ENCODE measurements at places on chromosomes 7 and 10.
A peak's percentile ranks its signal among the peaks of the same experiment; 100 is the strongest.

GRCh38 chr10:16992611-16993119 is 136.9 kb downstream of the CUBN start:
- DNase-seq, result no peak

GRCh38 chr10:103789771-103790201 is 65.6 kb downstream of the SH3PXD2A start:
- no peak for DNase-seq

DNA sequence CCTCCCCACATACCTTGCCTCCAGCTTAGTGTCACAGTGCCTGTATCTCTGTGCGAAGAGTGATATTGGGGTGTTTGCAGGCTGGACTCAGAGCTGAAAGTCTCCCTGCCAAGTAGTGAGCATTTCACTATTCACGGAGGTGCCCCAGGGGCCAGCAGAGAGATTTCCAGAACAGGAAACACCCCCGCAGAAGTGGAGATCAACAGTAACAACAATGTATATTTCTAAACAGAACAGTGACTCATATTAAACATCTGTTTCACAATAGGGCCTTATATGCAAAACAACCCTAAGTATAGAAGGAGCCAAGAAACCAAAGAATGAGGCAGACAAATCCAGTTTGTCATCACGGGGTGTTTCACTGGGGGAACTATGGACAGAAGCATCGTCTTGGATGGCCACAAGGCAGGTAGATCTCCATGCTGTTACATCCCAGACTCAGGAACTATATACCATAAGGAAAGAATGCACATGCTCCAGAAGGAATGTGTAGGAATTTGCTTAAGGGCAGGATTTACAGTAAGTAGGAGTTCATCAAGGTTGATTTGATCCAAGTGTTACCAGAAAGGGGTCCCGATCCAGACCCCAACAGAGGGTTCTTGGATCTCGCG is 29.3 kb upstream of the CCL24 start:
- DNase-seq, result no peak

DNA sequence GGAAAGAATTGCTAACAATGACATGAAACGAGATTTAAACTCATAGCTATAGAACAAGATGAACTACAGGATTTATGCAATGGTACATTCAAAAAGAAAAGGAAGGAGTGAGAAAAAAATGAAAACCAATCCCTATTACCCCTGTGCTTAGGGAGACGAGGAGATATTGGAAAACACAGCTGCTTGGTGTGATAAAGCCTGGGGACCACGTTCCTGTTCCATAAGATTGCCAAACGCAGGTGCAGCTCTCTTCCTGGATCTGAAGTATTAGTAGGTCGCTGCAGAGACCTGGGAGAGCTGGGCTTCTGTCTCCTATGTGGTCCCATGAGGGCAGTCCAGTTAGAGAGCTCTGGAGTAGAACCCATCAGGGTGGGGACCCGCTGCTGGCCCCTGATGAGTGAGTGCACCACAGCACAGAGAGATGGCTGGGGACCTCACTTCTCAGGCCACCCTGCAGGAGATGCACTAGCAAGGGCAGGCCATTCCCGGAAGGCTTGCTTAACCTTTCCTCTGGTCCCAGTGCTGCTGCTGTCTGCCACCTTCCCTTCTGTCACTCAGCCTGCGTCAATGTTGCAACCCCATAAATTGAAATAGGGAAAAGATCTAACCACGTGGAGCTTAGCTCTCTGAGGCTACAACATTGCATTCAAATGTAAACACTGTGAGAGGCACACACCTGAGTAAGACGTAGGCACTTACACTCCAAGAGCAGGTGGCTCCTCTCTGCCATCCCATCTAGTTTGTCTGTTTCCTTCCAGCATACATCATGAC is 57.9 kb downstream of the MTPN start:
- no peak for DNase-seq

DNA sequence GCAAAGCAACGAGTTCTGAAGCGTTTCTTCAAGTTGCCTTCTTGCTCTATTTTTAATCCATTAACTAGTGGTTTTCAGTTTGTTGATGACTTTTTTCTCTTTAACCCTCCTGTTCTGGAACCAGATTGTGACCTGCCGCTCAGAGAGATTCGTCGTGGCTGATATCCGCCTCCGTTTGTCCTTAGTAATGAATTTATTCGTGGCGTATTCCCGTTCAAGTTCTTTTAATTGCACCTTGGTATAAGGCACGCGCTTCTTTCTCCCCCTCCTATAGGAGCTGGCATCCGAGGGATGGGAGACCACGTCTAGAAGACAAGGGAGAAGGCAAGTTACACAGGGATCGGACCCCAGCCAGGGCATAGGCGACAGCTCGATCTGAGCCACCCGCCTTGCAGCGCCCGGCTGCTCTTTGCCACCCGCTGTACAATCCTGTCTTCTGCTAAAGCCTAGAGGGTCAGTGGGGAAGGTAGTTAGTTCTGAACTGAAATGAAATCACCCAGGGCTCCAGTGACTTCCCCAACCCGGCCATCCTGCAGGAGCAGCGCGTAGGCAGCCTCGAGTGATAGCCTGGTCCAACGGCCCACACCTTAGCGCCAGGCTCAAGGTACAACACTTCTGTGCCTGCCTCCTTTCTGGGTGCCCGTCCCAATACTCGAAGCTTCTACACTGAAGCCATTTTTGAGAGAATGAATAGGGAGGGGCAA is 1.6 kb downstream of the HOXA13 start:
- no peak for DNase-seq

- DNase-seq, result no peak
These were observed 21.6 kb upstream of the GTPBP4 start for GRCh38 chr10:966466-967235.

- no peak for DNase-seq
These were observed 338.5 kb downstream of the SEMA3D start for GRCh38 chr7:84848219-84848973.

- no peak for DNase-seq
These were observed 132.3 kb downstream of the DPY19L1 start for GRCh38 chr7:34904987-34905386.

- no peak for DNase-seq
These were observed 103.8 kb upstream of the AKR1E2 start for GRCh38 chr10:4721999-4722753.

- no peak for DNase-seq
These were observed 3.0 kb downstream of the GPRIN2 start for GRCh38 chr10:46553238-46554049.

- no peak for DNase-seq
These were observed 174.8 kb upstream of the KAT6B start for GRCh38 chr10:74651565-74651964.

- DNase-seq, result no peak
These were observed 37.0 kb downstream of the NHLRC2 start for GRCh38 chr10:113891476-113891875.

GRCh38 chr7:31052487-31052840 is 356 bp downstream of the ADCYAP1R1 start:
- no peak for DNase-seq

GRCh38 chr10:21406595-21407193 is 118.8 kb downstream of the SKIDA1 start:
- DNase-seq, result no peak

DNA sequence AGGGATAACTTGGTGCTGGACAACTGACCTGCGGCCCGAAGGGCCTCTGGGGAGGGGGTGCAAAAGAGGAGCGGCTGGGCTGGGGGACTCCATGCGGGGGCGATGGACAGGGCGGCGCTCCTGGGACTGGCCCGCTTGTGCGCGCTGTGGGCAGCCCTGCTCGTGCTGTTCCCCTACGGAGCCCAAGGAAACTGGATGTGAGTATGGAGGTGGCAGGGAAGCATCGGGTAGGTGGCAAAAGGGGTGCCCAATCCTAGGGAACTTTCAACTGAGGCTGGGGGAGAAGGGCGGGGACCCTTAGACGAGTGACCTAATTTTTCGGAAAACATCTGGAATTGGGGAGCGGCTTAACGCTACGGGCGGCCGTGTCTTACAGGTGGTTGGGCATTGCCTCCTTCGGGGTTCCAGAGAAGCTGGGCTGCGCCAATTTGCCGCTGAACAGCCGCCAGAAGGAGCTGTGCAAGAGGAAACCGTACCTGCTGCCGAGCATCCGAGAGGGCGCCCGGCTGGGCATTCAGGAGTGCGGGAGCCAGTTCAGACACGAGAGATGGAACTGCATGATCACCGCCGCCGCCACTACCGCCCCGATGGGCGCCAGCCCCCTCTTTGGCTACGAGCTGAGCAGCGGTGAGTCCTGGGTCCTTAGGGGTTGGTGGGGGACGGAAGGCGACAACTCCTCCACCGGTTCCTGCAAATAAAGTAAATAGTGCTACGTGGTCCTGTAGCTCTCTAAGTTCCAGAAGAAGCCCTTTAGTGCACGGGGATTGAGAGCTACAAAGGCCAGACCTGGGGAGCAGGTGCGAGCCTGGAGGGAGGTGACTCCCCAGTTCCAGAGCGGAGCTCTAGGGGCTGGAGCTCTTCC is 622 bp downstream of the WNT16 start:
- DNase-seq, result no peak

DNA sequence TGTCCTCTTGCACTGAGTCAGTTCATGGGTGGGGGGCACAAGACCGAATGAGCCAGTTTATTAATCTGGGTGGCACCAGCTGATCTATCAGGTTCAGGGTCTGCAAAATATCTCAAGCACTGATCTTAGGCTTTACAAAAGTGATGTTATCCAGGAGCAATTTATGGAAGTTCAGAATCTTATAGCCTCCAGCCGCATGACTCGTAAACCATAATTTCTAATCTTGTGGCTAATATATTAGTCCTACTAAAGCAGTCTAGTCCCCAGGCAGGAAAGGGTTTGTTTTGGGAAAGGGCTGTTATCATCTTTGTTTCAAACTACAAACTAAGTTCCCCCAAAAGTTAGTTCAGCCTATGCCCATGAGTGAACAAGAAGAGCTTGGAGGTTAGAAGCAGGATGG is 33.9 kb downstream of the AKR1C8 start:
- no peak for DNase-seq

GRCh38 chr10:78752221-78752620 is 316.5 kb upstream of the ZMIZ1 start:
- DNase-seq, result no peak

DNA sequence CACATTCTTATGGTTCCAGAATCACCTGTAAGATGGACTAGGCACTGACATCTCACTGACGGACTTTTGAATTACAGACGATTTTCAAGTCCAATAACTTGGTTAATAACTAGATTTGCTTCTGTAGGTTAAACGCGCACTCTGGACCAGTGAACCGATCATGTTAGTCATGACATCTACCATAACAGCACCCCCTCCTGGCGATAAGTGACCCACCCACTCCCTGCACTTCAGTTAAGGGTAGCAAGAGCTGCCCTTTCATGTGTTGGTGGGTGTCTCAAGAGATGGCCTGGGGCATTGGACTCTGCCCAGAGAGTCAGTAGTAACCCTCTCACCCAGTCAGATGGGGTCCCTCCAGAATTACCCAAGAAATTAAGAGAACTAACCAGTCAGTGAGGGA is 12.9 kb downstream of the GRM8 start:
- no peak for DNase-seq

DNA sequence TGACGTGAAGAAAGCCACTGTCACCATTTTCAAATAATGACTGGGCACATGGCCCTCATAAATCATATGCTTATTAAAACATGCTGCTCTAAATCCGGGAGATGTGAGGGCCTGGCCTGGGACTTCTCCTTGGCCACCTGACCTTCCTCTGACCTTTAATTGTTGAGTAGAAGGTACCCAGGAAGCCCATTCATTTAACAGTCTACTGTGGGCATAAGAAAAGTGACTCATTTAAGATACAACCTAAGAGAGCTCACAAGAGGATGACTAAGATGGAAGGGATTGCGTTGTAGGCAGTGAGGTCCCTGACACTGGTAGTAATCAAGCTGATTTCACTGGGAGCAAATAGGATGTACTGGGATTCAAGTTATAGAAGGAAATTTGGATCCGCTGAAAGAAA is 203.4 kb upstream of the GPR26 start:
- DNase-seq, result no peak

GRCh38 chr10:71812913-71813590 is 38.0 kb downstream of the PSAP start:
- DNase-seq, result no peak

DNA sequence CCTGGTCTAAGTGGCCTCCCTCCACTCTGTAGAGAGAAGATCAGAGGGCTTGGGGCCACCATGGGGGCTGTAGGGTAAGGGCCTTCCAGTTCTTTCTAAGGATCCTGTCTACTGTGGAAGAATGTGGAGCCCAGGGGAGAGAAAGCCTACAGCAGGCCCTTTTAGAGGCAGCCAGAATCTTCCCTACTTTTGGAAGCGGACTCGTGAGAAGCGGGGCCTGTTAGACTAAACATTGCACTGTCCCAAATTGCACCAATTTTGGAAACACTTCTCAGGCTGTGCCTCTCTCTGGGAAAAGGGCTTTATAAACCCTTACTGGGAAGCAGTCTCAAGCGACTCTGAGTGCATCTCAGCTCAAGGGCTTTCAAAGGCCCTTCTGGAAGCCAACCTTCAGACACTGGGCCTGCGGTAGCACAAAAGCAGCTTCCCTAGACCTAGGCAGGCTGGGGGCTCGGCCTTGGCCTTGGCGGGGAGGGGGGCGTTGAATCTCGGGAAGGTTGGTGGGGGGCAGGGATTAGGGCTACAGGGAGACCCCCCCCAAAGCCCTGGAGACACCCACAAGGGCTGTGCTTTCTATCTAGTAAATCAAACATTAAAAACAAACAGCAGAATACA is 298.1 kb downstream of the GFRA1 start:
- DNase-seq, result no peak

- peak; percentile 10 for DNase-seq
These were observed 782 bp downstream of the IFIT5 start for GRCh38 chr10:89414879-89415821.

DNA sequence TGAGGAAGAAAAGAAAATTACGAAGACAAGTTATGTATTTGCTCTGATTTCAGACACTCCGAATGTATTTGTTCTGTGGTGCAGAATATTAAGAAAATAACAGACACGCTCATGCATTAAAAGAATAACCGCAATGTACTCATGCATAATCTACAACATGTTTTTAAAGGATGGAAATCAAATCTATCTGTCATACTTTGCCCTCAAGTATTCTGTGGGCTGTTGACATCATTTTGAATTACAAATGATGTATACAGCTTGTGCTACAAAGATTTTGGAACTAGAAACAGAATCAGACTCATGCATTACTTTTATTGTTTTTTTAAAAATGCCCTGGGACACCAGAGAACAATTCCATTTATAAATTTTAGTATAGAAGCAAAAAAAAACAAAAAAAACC is 69.9 kb downstream of the APBB1IP start:
- no peak for DNase-seq

GRCh38 chr10:133379152-133379800 is at the start of gene PAOX:
TSS of gene PAOX (plus strand) at chr10:133379262. CDS start at chr10:133379317, 55 bp downstream.
- DNase-seq, result peak; percentile 42

GRCh38 chr7:20206104-20206896 is 10.9 kb downstream of the MACC1 start:
- no peak for DNase-seq

Data from stimulated activated CD8-positive, alpha-beta memory T cell treated with anti-CD3 and anti-CD28 coated beads, Interleukin-12 subunit alpha, Interleukin-12 subunit beta, amount 100 ng/mL, for 4 hours (primary cell).